T-helper 9 cell (primary cell): ENCODE measurements at places on chromosomes 4 and X.

DNA sequence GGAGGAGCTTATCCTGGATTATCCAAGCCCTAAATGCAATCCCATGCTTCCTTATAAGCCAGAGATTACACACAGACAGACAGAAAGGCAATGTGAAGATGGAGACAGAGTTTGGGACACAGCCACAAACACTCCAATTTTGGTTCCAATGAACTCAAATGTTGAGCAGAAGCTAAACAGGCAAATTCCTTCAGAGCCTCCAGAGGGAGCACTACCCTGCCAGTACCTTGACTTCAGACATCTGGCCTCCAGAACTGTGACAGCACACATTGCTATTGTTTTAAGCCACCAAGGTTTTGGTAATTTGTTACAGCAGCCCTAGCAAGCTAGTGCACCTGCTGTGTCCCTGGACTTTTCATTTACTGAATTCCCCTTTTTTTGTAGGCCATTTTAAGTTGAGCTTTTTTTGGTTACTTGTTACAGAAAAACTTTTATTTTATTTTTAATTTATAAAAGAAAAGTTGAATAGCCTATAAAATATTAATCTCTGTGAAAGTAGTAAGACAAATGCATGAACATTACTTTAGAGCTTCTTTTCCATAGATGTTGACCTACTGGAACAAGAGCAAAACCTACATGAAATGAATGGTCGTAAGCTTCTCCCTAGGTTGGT, 33.4 kb upstream of the SRD5A3 start:
- DNase-seq = no peak

DNA sequence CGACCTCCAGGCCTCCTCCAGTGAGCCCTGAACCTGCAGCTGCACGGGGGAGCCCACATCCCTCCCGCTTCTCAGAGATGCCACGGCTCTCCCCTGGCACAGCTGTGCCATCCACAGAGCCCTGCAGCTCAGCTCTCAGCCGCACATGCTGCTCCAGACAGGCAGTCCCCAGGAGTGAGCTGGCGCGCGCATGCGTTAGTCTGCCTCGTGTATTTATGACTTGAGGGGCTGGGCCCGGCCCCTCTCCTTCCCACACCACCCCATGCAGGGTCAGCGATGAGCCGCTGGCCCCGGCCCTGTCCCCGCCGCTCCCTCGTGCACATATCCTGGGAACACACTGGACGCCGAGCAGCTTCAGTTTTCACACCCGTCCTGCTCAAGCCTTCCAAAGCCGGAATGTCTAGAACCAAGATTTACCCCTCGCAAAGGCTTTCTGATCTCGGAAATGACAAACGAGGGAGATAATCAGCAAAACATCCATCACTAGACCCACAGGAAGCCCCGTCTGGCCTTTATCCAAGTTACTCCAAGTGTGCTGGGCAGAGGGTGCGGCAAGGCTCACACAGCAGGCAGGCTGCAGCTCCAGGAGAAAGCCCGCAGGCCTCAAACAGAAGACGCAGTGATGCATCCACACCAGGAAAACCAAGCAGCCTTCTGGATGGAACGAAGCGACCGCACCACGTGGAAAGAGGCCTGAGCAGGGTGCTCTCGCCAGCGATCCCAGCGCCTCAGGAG, 24.3 kb downstream of the GAK start:
- no peak for DNase-seq

DNA sequence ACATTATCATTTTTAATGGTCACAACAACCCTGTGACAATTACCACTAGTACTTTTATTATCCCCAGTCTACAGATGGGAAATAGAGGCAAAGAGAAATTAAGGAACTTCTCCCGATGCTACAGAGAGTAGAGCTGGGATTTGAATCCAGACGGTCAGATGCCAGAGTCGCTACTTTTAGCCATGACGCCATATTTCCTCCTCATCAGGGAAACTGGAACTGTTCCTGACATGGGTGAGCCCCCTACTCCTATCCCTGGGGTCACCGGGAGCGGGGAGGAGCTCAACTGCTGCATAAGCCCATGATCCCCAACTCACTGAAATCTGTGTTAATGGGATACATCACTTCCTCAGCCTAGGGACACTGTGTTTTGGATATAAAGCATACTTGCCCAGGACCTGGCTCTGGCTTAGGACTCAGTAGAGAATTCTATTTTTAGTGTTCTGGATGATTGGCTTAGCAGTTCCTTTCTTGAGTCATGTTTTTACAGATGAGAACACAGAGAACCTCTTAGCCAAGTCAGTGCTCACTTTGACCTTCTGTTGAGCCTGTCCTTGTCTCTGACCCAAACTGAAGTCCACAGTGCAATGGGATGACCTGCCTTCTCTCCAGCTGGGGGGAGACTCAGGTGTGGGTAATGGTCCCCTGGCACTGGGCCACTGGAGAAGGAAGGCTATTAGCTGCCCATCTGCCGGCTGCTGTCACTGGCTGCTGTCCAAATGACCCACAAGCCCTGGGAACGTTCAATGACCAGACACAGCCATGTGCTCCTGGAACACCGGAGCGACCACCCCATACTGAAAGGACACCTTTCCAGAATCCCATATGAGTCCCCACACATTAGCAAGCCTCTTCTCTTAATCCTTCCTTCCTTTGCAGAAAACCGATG, 90.8 kb upstream of the SHISA3 start:
- DNase-seq = no peak

- no peak for DNase-seq
These were observed 326.3 kb downstream of the RAPGEF2 start for GRCh38 chr4:159428975-159429692.

DNA sequence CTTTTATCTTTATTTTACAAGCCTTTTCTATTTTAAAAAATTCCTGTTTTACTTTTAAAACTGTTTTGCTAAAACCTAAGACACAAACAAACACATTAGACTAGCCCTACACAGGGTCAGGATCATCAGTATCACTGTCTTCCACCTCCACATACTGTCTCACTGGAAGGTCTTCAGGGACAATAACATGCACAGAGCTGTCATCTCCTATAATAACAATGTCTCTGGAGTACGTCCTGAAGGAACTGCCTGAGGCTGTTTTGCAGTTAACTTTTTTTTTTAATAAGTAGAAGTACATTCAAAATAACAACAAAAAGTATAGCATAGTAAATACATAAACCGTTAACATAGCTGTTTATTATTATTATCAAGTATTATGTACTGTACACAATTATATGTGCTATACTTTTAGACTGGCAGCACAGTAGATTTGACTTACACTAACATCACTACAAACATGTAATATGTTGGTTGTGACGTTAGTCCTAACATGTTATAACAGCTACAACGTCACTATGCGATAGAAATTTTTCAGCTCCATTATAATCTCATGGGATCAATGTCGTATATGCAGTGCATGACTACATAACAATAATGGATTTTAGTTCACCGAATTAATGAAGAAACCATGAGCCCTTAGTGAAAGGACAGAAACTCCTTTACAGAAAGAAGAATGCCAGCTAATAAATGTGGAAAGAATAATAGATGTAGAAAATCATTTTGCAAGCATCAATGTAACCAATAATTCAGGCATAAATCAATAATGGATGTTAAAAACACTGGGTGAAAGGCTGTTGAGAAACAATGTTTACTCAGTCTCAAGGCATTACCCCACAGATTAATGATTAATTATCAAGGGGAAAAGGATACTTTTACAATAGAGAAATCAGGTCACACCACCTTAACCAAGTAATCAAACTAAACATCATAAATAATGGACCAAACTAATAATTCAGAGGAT, 49.2 kb downstream of the FBXW7 start:
- DNase-seq = no peak

DNA sequence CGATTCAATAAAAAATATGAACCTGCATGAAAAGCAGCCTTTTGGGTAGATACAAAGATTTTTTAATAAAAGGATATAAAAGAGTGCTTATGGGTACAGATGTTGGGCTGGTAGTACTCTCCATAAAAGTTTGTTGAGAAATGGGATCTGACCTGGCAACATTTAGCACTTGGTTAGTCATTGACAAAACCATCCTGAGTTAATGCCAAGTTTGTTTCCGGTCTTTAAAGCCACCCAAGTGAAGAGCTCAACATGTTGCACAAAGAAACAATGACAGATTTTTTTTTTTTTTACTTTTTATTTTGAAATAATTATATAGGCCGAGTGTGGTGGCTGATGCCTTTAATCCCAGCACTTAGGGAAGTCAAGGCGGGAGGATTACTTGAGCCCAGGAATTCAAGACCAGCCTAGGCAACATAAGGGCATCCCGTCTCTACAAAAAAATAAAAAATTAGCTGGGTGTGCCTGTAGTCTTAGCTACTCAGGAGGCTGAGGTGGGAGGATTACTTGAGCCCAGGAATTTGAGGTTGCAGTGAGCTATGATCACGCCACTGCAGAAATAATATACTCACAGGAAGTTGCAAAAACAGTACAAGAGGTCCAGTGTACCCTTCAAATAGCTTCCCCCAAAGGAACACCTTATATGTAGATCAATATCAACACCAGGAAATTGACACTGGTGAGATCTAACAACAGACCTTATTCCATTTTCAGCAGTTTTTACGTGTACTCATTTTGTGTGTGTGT, 16.6 kb downstream of the CHST7 start:
- no peak for DNase-seq

- DNase-seq = no peak
These were observed 196.8 kb downstream of the DCHS2 start for GRCh38 chr4:154294652-154295350.

DNA sequence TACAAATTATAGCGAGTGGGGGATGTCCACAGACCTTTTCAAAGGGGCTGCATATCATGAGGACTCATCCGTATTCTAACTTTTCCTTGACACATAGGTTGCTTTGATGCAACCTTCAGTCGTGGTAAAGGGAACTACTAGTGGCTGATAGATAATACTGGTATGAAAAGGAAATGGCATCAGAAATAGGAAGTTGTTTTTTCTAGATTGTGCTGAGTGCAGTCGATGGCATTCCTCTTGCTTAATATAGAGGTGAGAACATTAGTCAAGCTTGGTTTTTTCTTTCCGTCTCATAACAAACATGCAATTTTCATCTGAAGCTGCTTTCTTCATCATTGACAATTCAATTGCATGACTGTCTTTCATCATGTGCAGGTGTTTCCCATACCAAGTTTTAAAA, 16.6 kb downstream of the ENPEP start:
- no peak for DNase-seq

DNA sequence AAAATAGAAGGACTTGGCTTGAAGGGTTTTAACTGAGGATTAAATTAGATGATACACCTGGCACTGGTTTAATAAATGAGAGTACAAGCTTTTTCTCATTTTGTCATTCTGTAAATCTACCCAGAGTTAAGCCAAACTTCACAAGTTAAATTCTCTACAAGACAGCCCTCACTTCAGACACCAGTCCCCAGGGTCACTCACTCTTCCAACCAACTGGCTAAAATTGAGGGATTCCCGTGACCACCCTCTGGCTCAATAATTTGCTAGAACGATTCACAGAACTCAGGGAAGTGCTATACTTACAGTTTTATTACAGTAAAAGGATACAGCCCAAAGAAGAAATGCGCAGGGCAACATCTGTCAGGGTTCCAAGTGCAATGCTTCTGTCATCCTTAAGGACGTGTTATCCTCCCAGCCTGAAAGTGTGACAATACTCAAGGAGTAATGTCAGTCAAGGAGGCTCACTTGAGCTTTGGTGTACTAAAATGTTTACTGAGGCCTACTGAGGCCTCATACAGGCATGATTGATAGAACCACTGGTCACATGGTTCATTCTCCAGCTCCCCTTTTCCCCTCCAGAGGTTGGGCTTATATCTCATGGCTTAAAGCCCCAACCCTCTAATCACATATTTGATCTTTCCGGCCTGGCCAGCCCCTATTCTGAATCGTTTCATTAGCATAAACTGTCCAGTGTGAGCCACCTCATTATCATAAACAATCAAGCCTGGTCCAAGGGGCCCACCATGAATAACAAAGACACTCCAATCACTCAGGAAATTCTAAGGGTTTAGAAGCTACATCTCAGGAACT, 9.6 kb upstream of the TMSB4X start:
- DNase-seq = no peak

DNA sequence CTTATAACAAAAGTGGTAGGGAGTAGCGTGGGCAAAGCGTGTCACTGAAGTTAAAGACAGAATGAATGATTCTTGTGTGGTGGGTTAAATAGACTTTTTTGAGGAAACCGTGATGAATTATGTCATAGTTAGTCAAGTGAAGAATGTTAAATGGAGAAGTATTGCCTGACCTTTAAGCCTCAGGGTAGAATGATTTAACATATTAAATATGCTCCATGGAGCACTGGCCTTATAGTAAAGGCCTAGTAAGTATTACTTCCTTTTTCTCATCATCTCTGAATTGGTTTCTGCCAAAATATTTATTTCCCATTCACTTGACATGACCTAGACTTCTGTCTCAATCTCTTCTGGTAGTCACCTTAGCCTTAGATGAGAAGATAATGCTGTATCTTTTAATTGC, 23.7 kb downstream of the MAGEB1 start:
- no peak for DNase-seq

DNA sequence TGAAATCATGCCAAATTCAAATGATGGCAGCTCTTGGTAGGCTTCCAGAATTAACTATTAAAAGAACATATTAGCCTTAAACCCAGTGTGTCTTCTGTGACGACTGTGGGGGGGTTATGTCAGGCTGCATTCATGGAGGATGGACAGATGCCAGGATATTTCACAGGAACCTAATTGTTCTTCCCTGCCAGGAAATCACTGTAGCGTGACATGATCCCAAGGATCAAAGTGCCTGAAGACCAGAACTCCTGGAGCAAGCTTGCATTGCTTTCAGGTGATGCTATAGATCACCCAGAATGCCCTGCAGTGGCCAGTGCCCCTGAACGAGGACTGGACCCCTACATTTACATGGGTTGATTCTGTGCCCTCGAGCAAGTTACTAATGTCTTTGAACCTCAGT, 1093.0 kb upstream of the TENM3 start:
- DNase-seq = no peak

DNA sequence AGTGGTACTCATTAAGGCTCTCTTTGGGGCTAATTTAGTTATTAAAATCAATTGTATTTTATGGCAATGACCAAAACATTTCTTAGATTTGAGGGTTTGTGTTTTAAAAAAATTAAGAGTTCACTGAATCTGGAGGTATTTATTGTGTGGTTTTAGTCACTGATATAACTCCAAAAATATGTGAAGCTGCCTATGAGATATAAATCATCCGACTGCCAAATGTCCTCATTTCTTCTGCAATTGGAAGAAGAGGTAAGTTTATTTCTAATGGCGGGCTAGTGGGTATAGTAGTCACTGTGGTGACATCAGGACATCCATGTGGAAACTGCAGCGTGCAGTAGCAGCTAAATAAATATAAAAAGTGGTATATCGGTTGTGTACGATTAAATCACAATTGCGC, 205.5 kb downstream of the MID1 start:
- DNase-seq = no peak

GRCh38 chr4:78336093-78336943, 215.3 kb upstream of the ANXA3 start:
- no peak for DNase-seq

DNA sequence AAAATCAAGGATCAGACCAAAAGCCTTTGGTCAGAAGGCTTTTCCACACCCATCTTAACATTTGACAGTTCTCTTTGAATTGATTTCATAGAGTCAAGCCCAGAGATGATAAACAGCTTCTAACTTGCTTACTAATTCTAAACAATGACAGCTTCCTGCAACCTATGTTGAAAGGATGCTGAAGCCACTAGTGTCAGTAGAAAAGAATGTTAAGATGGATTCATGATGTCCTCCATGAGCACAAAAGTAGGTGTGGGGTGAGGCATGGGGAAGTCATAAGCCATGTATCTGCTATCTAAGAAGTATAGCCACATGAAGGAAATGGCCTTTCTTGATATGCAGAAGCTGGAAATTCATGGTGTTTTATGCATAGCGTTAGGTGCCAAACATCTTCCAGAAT, 269.3 kb downstream of the DHX15 start:
- no peak for DNase-seq
